Stimulated activated memory B cell treated with anti-CD40 and anti-IgM and Interleukin-4, amounts not matched to agents 10 μg/mL and 1 μg/mL and 100 μg/mL, for 72 hours (primary cell): ENCODE measurements at places on chromosomes 2 and 18.

DNA sequence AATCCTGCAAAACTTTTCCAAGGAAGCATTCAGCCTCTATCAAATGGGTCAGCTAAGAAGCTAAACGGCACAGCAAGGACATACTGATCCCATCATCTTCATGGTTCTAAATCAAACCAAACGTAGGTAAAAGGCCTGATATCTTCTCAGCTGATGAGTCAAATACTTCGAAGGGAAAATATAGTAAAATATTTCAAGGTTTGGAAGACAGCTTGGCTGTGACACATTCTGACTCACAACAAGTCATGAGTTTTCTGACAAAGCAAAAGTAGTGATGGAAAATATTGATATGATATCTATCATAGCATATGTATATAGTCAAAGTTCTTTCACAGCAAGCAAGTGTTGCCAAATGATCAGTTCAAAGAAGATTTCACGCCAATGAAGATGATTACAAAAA, 31.5 kb downstream of the DOCK10 start:
- peak; percentile 2 for ATAC-seq

- no peak for ATAC-seq
These were observed 124.0 kb downstream of the MBD2 start for GRCh38 chr18:54100466-54100865.

DNA sequence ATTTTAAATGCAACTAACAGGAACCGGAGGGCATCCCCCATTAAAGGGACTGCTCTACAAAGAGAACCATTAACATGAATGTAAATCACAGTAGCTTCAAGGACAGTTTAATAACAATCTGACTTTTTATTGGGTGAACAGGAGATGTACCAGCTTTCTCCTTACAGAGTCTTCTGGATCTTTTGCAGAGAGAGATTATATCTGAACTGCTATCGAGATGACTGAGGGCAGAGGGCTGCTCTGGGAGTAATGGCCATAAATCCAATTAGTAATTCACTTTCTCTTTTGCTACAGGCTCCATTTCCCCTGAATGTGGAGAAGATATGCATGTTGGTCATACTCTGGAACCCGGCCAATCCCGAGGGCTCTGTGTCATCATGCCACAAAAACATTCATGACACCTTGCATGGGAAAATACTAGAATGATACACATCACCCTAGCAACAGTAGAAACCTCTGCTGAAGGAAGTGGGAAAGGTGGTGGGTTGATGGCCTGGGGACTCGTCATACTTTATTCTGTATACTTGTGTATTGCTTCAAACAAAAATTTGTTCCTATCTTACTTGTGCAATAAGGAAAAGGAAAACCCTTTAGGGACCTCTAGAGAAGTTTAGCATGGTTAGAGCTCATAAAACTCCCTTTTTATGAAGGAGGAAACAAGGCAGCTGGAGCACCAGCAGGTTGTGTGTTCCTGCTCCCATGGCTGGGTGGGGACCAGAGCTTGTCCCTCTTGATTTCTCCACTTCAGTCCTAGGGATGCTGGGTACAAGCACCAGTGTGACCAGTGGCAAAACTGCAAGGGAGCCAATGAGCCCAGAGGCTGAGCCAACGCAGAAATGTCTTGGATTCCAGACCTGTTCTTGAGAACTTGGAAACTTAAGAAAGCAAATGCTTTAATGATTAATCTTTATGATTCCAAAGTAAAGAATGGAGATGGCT, 26.0 kb downstream of the CTAGE1 start:
- no peak for ATAC-seq

DNA sequence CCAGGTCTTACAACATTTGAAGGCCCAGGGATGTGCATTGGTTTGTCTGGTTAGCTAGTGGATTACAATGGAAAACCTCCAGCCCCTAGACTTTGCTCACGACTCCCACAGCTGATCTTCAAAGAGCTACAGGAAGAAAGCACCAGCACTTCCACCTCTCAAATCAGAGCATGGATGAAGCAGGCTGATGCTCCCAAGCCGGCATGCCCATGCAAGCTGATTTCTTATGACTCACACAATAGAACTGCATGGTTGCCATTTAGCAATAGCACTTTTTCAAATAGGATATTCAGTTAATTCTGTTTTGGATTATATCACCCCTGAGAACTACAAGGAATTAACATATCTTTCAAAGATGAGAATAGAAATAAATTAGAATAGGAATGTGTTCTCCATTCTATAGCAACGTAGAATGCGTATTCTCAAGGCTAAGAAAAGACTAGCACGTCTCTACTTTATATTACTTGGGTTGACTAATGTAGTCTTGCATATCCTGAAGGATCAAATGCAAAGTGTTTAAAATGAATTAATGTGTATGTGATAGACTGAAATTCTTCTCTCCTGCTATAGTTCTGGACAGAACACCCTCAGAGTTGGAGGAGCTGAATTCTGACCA, 292.4 kb downstream of the TRIB2 start:
- no peak for ATAC-seq

DNA sequence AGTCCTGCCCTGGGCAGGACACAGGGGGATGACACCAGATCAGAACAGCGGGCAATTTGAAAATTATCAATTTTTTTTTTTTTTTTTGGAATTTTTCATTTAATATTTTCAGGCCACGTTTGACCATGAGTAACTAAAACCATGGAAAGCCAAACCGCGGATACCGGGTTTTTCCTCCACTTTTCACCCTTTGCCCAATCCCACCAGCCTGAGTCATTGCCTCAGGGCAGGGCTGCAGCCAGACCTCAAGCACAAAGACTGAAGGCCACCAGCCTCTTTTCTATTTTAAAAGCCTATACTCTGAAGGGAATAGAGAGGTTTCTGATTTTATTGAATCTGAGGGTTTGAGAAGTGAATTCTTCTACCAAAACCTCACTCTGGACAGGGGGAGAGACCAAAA, 381.1 kb downstream of the IRS1 start:
- no peak for ATAC-seq

- ATAC-seq, result no peak
These were observed 736 bp downstream of the ZSCAN30 start for GRCh38 chr18:35289293-35289692.

DNA sequence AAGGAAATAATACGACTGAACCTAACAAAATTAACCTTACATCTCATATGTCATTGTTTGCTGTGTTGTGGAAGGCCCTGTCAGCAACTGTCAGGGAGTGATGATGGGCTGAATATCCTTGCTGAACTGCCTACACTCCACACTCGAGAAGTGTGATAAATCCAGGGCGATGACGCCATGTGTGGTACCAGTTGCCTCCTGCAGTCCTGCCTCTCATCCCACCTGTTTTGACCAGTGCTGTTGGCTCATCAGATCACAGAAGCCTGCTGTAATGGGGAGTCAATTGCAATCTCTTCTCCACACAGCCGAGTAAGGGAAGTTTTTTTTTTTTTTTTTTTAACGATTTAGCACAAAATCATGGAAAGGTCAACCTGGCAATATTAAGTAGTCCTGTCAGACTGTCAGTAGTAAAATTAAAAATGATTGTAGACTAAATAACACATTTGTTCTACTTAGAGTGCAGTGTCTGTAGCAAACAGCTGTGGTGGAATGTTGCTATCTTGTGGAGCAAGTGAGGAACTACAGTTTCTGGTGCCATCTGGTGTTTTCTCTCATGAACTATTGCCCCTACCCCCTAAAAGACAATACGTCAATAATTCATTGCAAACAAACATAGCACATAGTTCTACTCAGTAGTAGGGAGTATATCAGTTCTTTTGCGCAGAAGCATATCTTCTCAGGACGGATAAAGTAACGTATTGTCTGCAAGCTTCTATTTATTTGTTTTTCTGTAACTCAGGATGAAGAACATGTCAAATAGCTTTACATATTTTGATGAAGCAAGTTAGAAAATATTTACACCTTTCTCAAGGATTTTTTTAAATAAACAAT, 347.6 kb downstream of the CTNNA2 start:
- no peak for ATAC-seq

- ATAC-seq, result no peak
These were observed 147.9 kb downstream of the MGAT5 start for GRCh38 chr2:134401789-134402188.

- no peak for ATAC-seq
These were observed 34.5 kb downstream of the PCBP1 start for GRCh38 chr2:70121627-70122372.

DNA sequence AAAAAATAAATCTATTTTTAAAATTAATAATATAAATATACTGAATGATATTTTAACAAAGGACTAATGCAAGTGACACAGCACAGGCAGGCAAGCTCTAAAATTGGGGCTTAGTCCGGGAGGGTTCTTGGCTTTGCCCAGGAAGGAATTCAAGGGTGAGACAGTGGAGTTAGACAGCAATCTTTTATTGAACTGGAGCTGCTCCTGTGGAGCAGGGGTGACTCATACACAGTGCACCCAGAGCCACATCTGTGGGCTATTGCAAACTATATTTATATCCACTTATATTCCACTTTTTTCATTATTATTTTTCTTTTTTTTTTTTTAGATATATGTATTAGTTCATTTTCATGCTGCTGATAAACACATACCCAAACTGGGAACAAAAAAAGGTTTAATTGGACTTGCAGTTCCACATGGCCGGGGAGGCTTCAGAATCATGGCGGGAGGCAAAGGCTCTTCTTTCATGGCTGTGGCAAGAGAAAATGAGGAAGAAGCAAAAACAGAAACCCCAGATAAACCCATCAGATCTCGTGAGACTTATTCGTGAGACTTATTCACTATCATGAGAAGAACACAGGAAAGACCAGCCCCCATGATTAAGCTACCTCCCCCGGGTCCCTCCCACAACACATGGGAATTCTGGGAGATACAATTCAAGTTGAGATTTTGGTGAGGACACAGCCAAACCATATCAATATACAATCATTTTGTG, 437.1 kb downstream of the BCL11A start:
- no peak for ATAC-seq

- no peak for ATAC-seq
These were observed 212.8 kb downstream of the STK39 start for GRCh38 chr2:168034616-168035015.

DNA sequence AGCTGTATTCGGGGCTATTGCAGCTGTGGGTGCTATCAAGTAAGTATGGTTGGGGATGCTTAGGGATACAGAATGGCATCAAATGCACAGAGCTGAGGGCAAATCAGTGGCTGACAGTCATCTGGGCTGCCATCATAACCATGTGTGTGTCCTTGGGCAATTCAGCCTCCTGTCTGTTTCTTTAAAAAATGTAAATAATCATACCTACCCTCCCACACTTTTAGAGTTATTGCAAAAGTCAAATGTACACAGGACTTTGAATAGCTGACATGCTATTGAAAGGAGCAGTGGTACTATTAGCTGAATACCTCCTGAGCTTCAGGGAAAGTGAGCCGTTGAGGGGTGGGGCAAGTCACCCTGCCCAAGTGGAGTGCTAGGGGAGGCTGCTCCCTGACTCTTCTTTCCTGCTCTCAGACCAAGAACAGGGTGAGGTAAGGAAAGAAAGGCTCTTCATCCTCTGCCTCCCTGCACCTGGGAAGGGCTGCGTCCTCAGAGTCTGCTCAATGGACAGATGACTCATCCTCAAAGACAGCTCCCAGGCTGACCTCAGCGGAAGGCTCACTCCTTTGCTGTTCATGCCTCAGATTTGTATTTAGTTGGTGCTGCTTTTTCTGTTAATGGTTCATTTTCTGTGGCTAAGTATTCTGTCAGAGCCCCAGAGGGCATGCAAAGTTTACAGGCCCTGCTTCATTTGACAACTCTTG, 54.9 kb upstream of the BZW1 start:
- ATAC-seq, result no peak

GRCh38 chr2:161039071-161039470, 121.2 kb upstream of the TANK start:
- no peak for ATAC-seq

GRCh38 chr18:11411048-11411447, 198.3 kb upstream of the SLC35G4 start:
- no peak for ATAC-seq

DNA sequence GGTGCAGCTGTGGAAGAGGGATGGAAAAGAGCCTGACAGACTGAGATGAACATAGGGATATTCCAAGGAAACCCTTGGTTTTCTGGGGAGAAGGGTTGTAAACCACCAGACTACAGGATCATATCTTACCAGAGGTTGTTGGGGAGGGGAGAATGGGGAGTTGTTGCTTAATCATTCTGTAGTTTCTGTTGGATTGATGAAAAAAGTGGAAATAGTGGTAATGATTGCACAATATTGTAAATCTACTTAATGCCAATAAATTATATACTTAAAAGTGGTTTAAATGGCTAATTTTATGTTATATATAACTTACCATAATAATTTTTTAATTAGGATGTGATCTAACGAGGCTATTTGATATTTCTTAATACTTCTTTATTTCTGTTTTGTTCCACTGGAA, 800.9 kb downstream of the BCL11A start:
- ATAC-seq, result no peak

GRCh38 chr2:176491172-176491904, 222.1 kb downstream of the MTX2 start:
- peak; percentile 87 for ATAC-seq

- ATAC-seq, result no peak
These were observed 41.5 kb downstream of the CCBE1 start for GRCh38 chr18:59655676-59656075.
